ENCODE measurements at places on chromosomes 7 and 10.
A peak's percentile ranks its signal among the peaks of the same experiment; 100 is the strongest.

- no peak for DNase-seq
These were observed 11.5 kb downstream of the SGPL1 start for GRCh38 chr10:70827086-70827757.

- DNase-seq, result no peak
These were observed 38.5 kb downstream of the CREM start for GRCh38 chr10:35165136-35165535.

- no peak for DNase-seq
These were observed 68.4 kb upstream of the PDZD8 start for GRCh38 chr10:117443686-117444041.

DNA sequence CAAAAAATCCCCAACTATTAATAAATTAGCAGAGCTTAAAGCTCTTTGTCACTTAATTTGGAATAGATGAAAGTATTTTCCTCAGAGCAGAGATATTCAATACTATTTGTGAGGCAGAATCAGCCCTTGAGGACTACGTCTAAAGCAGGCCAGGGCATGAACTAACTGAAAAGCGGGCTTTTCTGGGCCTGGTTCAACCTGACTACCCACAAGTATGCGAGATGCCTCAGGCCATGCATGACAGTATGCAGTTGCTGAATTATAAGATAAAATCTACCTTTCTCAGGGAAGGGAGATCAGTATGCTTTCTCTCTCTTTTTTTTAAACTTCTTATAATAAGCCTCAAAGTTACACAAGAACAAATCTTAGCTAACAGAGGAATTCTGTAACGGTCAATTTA, 20.1 kb downstream of the TMEM168 start:
- DNase-seq, result no peak

- DNase-seq, result no peak
These were observed 500.9 kb upstream of the ZMIZ1 start for GRCh38 chr10:78567680-78568455.

GRCh38 chr10:115982076-115982475, 290.9 kb downstream of the GFRA1 start:
- DNase-seq, result no peak

DNA sequence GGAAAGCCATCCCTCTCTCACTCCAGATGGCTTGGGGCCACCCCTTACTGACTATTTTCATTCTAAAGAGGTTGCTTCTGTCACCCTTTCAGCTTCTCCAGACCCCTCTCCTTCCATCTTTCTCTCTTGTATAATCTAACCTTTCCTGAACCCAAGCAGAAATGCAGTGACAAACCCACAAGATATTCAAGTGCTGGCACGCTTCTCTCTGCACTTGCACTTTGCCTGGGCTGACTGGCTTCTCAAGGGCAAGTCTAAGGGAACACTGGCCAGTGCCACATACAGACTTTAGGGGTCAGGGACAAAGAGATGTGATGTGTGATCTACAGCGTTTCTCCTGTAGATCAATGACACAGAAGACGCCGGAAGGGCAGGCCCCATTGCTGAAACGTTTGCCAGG, 150.4 kb upstream of the LANCL2 start:
- DNase-seq, result no peak

- no peak for DNase-seq
These were observed 60.3 kb upstream of the FEZF1 start for GRCh38 chr7:122364761-122365280.

- DNase-seq, result no peak
These were observed 179.2 kb downstream of the DYNC1I1 start for GRCh38 chr7:95951531-95951930.

DNA sequence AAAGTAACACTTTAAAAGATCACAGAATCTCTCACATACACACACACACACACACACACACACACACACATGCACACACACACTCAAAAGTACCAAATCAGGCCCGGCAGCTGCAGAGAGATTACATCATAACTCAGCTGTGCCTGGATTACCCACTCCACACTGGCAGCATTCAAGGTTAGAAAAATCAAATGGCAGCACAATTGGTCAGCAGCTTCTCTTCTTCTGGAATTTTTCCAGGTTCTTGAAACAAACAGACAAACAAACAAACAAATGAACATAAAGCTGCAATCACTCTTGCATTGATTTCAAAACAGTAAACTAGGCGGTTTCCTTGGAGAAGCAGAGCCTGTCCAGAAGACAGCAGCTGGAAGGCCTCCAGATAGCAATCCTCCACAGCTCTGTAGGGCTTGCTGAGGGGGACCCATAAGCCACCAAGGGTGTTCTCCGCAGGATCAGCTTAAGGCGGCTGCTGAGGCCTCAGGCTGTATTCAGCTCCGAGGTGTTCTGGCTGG, 24.5 kb upstream of the FAM133B start:
- no peak for DNase-seq

- DNase-seq, result no peak
These were observed 75.8 kb downstream of the ZNF92 start for GRCh38 chr7:65449505-65449852.

DNA sequence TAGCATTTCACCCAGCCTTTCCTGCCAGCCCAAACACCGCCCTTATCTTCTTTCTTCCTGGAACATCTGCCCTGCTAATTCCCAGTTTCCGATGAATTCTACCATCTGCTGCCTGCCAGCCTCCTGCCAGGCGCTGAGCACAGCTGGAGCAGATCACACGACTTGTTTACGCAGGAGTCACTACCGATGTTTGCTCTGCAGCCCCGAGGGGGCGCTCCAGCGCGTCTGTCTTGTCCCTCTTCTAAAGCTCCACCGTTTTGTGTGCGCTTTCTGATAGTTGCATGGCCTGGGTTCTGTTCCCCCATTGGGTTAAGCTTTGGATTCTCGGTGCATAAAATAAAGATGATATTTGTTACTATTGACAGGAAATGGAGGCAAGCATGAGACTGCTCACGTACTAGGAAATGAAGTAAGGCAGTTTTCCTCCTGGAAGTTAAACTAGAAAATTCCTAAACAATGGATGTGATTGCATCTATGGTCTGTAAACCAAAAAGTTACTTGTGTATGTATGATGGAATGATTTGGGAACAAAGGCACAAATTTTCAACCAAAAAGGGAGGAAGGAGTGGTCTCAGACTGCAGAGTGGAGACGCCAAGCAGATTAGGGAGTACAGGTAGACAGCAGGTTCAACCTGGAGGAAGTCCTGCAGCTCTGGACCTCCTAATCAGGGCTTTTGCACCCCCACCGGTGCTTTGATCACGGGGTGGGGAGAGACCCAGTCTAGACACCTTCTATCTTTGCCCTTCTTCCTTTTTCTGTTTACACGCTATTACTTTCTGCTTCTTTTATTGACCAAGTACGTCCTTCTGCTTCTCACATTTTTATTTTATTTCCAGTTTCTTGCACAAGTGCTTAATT, 2.2 kb upstream of the RBM17 start:
- DNase-seq, result no peak

GRCh38 chr7:84058311-84059076, 136.1 kb downstream of the SEMA3A start:
- DNase-seq, result no peak

- DNase-seq, result no peak
These were observed 33.9 kb downstream of the PTER start for GRCh38 chr10:16470747-16471146.

GRCh38 chr7:102306916-102307677, 20.4 kb downstream of the SH2B2 start:
- DNase-seq, result peak; percentile 88

GRCh38 chr7:106313456-106313901, 28.7 kb upstream of the NAMPT start:
- DNase-seq, result no peak

DNA sequence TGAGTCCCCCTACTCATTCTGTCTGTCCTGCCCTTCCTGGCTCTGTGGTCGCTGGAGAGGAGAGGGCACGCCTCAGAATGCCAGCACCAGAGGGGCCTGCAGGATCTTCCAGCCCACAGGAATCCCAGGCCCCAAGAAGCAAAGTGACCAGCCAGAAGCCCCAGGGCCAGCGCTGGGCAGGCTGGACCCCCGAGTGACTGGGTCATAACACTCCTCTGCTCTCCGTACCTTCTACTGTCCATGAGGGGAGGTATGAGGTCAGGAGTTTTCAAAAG, 102.6 kb upstream of the GPR26 start:
- DNase-seq, result no peak

Measured in GM12892 (cell line).